ENCODE measurements at places on chromosomes 11 and 22. TPM values are rescaled to one million over a fixed set of nuclear protein-coding genes. Genes with fewer than 3 reads are reported as not detected.

DNA sequence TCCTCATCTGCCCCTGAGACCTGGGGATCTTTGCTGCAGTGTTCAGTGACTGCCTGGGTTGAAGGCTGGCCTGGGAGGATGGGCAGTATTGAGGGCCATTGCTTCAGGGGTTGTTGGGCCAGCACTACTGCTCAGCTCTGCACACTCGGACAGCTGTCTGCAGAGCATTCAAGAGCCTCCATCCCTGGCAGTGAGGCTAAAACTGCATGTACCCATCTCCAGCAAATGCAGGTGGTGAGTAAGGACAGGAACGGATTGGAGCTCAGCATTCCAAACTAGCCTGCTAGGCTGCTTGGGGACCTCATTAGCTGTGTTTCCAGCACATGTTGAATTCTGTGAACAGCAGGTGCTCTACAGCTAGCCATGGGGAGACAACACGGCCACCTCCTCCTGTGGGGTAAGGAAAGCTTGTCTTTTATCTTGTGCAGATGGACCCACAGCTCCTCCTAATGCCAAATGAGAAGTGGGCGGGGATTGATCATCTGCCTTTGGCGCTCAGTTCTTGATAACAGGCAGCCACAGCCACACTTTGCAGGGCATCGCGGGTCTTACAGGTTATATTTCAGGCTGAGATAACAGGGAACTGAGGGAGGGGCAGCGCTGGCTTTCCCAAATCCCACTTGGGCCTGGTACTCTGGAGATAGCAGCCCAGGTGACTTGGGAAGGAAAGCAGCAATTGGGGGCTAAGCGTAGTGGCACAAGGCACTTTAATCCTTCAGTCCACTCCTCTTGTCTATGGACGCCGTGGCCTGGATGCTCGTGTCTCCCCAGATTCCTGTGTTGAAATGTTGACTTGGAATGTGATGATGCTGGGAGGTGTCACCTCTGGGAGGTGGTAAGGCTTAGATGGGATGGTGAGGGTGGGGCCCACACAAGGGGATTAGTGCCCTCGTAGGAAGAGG, 254.5 kb upstream of the B3GAT1 start:
- H3K4me3 ChIP-seq, result no peak overlapping the region
- H3K36me3 ChIP-seq, result no peaks in the 10 kb centered on the region
- DNase-seq, result no peak
- H3K27ac ChIP-seq, result no peak overlapping the region

GRCh38 chr11:119937412-119937811, 200.5 kb downstream of the TRIM29 start:
- no peak for DNase-seq
- H3K4me3 ChIP-seq, result no peak overlapping the region
- no peak overlapping the region for H3K27ac ChIP-seq
- H3K27me3 ChIP-seq, result peaks cover 4% of the 10 kb centered on the region

GRCh38 chr11:8232849-8233606, 30.6 kb downstream of the LMO1 start:
- peaks cover 5% of the 10 kb centered on the region for H3K4me1 ChIP-seq
- no peaks in the 10 kb centered on the region for H3K27me3 ChIP-seq
- DNase-seq, result no peak
- no peak overlapping the region for H3K27ac ChIP-seq
- no peak overlapping the region for H3K4me3 ChIP-seq

DNA sequence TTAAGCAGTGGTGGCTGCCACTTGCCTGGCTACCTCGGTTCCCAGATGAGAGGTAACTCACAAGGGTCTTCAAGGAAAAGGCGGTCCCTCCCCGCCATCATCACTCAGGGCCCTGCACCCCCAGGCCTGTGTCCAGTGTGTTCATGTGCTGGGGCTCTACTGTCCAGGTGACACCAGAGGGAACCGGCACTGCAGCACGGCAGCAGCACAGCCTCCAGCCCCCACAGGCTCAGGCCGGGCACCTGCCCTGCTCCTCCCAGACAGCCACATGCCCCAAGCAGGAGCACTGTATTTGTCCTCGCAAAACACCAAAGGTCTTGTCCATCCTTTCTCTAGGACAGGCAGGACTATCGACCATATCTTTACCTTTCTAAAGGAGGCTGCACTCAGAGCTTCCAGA, 982.1 kb downstream of the NTM start:
- no peak overlapping the region for H3K4me3 ChIP-seq
- no peaks in the 10 kb centered on the region for H3K36me3 ChIP-seq
- H3K27ac ChIP-seq, result no peak overlapping the region
- peaks cover 9% of the 10 kb centered on the region for H3K4me1 ChIP-seq

DNA sequence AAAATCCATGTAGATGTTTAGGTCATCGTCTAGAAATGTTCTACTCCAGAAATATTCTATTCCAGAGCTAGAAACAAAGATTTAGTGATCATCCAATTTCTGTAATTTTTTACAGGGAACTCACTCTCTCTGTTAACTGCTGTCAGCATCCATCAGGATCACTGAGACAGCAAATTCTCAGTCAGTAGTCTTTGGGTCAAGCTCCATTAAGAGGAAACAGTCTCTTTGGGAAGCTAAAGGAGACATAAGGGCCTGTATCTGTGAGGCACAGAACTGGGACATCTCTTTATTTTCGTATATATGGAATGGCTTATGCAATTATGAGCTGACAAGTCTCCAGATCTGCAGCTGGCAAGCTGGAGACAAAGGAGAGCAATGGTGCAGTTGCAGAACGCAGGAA, 48.3 kb downstream of the PIK3C2A start:
- no peak overlapping the region for H3K4me3 ChIP-seq
- no peak for DNase-seq
- no peak overlapping the region for H3K27ac ChIP-seq
- H3K27me3 ChIP-seq, result no peaks in the 10 kb centered on the region

DNA sequence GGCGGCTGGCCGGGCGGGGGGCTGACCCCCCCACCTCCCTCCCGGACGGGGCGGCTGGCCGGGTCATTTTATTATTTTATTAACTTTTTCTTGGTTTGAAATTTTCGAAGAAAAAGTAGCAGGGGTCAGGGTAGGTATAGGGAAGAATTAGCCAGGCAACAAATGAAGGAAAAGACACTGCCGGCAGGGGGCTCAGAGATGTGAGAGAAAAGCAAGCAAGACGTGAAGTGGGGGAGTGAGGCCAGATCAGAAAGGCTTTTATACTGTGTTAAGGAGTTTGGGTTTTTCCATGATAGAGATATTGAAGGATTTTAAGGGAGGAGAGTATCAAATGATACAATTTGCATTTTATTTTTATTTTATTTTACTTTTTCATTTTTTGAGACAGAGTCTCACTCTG, 19.0 kb downstream of the RNF214 start:
- no peaks in the 10 kb centered on the region for H3K27me3 ChIP-seq
- H3K4me3 ChIP-seq, result no peak overlapping the region
- no peak overlapping the region for H3K27ac ChIP-seq
- DNase-seq, result no peak

- no peaks in the 10 kb centered on the region for H3K4me1 ChIP-seq
- H3K27ac ChIP-seq, result no peak overlapping the region
- no peaks in the 10 kb centered on the region for H3K36me3 ChIP-seq
- H3K27me3 ChIP-seq, result no peaks in the 10 kb centered on the region
- no peak for DNase-seq
- H3K4me3 ChIP-seq, result no peak overlapping the region
These were observed 508.4 kb upstream of the LUZP2 start for GRCh38 chr11:23988381-23989006.

- H3K27ac ChIP-seq, result no peak overlapping the region
- peaks cover 7% of the 10 kb centered on the region for H3K27me3 ChIP-seq
These were observed 243.6 kb upstream of the SORL1-AS1 start for GRCh38 chr11:121696177-121696871.

GRCh38 chr11:70397983-70398833, at the start of gene CTTN:
TSS of gene CTTN (plus strand) at chr11:70398529. CDS start at chr11:70407298, 8,769 bp downstream.
- H3K27me3 ChIP-seq, result peaks cover 63% of the 10 kb centered on the region
- no peak within 1 kb of the TSS for H3K27ac ChIP-seq
- no peaks in the 10 kb centered on the region for H3K36me3 ChIP-seq

GRCh38 chr11:65903068-65903481, 2.9 kb upstream of the FOSL1 start:
- H3K27me3 ChIP-seq, result peaks cover 19% of the 10 kb centered on the region
- no peak for DNase-seq
- H3K4me1 ChIP-seq, result peaks cover 19% of the 10 kb centered on the region
- no peaks in the 10 kb centered on the region for H3K36me3 ChIP-seq
- no peak overlapping the region for H3K27ac ChIP-seq

DNA sequence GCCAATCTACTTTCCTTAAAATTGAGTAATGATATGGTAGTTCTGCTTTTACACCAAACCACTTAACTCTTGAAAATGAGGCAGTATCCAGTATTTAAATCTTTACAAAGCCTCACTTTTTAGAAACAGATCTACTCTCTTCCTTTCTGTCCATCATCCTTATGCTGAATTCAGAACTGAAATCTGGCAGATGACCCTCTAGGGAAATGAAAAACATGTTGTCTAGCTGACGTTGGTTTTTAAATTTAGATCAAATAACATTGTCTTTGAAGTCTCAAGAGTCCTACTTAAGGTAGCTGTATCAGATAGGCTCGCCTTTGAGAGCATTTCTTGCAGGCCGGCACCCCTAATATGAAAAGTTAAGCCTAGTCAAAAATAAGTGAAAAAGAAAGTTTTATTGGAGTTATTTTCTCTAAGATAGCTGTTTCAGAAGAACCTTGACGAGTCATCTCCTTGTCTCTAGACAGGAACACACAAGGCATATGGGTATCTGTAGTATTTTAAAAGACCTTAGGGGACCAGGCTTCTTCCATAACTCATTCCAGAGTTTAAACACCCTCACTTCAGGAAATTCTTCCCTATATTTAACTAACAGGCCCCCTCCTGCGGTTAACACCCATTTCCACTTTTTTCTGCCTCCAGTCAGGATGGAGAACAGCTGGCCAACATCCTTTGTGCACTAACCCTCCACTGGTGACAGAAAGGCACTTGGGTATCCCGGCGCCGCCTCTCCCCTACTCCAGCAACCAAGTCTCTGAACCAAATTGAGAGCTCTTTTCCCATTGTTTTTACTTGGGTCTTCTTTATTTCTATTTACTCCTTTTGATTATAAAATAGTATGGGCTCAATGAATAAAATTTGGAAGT, 81.2 kb downstream of the WNT11 start:
- no peaks in the 10 kb centered on the region for H3K27me3 ChIP-seq
- no peaks in the 10 kb centered on the region for H3K4me1 ChIP-seq
- no peak for DNase-seq
- peaks cover 4% of the 10 kb centered on the region for H3K36me3 ChIP-seq
- no peak overlapping the region for H3K4me3 ChIP-seq

GRCh38 chr11:70739091-70739490, 340.8 kb downstream of the CTTN start:
- no peaks in the 10 kb centered on the region for H3K36me3 ChIP-seq
- no peaks in the 10 kb centered on the region for H3K27me3 ChIP-seq
- no peak for DNase-seq
- H3K4me3 ChIP-seq, result no peak overlapping the region

GRCh38 chr22:24310969-24311368, 40.3 kb downstream of the SPECC1L start:
- no peaks in the 10 kb centered on the region for H3K27me3 ChIP-seq
- no peak for DNase-seq
- H3K27ac ChIP-seq, result no peak overlapping the region
- H3K4me1 ChIP-seq, result peaks cover 13% of the 10 kb centered on the region
- H3K4me3 ChIP-seq, result no peak overlapping the region

ZC3H12C gene
- 0.50 TPM for total RNA-seq

PTPRCAP gene
- 389 TPM for total RNA-seq

PARVG gene
- 158 TPM for total RNA-seq

Measured in activated CD4-positive, alpha-beta T cell treated with anti-CD3 and anti-CD28 coated beads, Interleukin-2, amount 10 ng/mL, durations not matched to agents 7 days and 5 days (primary cell).